ENCODE measurements at places on chromosomes 3 and 15. TPM values are rescaled to one million over a fixed set of nuclear protein-coding genes. Genes with fewer than 3 reads are reported as not detected.
A peak's percentile ranks its signal among the peaks of the same experiment; 100 is the strongest.

DNA sequence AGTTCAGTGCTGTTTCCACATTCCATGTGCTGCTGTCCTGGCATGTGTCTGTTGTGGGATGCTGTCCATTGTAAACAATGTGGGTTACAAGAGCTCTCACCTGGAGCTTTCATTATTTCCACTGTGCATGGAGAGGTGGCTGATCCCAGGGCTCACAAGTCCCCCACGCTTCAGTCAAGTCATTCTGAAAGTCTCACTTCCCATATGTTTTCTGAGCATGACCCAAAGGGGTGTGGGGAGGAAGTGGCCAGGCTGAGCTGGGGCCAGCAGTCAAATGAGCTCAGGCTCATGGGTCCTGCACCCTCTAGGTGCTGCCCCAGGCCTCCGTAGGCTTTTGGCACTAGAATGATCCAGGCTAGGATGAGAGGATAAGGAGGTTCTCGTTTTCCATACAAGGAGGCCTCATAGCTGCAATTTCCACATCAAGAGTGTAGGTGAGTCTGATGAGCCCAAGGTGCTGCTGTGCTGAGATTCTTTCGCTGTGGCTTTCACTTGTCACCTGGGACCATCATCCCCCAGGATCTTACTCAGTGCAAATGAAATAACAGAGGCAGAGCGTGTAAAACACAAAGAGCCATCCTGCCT lies 22.0 kb downstream of the STARD5 start:
- DNase-seq: no peak

GRCh38 chr3:123053107-123053506 lies 13.7 kb upstream of the PDIA5 start:
- no peak for DNase-seq

Gene USP8
- 28.8 TPM for polyA plus RNA-seq

DNA sequence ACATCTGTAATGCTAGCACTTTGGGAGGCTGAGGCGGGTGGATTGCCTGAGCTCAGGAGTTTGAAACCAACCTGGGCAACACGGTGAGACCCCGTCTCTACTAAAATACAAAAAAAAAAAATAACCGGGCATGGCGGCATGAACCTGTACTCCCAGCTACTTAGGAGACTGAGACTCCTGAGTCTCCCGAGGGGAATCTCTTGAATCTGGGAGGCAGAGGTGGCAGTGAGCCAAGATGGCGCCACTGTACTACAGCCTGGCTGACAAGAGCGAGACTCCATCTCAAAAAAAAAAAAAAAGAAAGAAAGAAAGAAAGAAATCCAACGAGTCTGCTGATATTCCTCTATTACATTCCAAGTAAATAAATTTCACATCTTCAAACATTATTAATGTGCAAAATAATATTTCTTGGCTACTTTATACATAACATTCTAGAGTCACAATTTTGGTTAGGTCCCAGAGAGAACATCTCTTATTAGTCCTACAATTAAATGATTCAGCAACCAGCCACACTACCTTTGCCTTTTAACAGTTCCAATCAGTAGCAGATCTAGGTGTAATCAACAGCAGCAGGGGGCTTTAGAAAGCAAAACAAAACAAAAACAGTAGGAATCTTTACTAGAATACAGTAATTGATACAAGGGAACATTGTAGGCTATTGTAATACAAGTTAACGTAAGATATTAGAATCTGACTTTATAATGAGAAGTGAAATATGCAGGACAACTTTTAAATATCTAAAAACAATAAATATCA lies 195.8 kb downstream of the TBC1D5 start:
- no peak for DNase-seq

Gene MYH15
- polyA plus RNA-seq: 0.31 TPM

Gene CCR9
- polyA plus RNA-seq: not detected

- no peak for DNase-seq
Observed at GRCh38 chr3:12922881-12923431, 81.6 kb upstream of the RPL32 start.

- DNase-seq: no peak
Observed at GRCh38 chr15:70766597-70766996, 3.2 kb upstream of the UACA start.

GRCh38 chr15:69316291-69316690 lies 17.6 kb downstream of the PAQR5 start:
- DNase-seq: no peak

GRCh38 chr15:91302588-91303439 lies 202.8 kb downstream of the SV2B start:
- DNase-seq: peak; percentile 78

DNA sequence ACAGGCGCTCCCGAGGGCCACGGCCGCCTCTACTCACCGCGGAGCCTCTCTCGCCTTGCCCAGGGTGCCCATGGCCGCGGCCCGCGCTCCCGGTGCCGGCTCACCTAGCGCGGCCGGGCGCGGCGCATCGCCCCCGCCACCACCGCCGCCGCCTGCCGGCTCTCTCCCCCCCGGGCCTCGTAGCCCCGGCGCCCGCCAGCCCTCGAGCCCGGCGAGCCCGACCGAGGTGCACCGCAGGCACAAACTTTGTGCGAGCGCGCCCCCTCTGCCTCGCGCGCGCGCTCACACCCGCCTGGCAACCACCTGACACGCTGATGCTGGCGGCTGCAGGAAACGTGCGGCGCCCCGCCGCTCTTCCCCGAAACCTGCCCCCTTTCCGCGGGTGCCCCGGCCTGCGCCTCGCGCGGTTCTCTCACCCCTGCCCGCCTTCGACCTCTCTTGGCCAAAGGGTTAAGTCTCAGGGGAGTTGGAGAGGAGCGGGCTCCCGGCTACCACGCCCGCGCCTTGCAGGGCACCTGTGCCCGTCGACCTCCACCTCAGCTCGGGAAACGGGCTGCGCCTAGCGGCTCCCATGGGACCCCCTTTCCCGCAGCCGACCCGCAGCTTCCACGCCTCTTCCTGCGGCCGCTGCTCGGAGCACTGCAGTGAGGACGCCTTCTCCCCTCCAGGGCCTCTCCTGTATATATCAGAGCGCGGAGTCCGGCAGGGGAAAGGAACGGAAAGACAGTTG lies at the start of gene RASGRP1:
RASGRP1 (minus strand) TSS at position 258 of the 730 bp plus-strand sequence; CDS start at position 72, 186 bp downstream.
- peak; percentile 81 for DNase-seq

Gene SPRED1
- polyA plus RNA-seq: 28.6 TPM

DNA sequence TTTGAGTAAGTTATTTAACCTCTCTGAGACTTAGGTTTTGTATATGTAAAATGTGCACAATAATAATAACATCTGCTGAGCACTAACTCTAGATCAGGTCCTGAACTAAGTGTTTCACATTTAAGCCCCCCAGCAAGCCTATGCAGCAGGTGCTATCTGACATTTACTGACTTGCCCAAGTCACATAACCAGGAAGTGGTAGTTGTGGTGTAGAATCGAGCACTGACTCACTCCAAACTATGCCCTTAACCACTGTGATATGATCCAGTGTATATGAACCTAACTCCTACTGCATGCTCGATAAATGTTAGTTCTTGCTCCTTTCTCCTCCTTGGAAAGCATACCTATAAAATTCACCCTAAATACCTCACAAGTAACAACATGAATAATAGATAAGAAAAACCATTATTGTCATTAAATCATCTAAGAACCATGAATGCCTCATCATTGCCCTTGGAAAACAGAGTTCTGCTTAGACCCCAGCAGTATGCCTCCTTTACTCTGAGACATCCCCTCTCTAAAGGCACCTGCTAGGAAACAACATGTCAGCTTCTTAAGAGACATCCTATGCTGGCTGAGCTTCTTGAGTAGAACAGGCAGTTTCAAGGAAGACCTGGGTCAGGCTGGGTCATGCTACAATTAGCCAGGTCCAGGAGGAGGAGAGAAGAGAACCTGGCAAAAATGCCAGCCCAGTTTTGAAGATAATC lies 3.0 kb upstream of the SHC4 start:
- no peak for DNase-seq

GRCh38 chr3:16309558-16309957 lies 44.5 kb downstream of the OXNAD1 start:
- DNase-seq: no peak

- DNase-seq: no peak
Observed at GRCh38 chr3:194056731-194057415, 79.1 kb upstream of the HES1 start.

Gene CYP8B1
- 0.08 TPM for polyA plus RNA-seq

DNA sequence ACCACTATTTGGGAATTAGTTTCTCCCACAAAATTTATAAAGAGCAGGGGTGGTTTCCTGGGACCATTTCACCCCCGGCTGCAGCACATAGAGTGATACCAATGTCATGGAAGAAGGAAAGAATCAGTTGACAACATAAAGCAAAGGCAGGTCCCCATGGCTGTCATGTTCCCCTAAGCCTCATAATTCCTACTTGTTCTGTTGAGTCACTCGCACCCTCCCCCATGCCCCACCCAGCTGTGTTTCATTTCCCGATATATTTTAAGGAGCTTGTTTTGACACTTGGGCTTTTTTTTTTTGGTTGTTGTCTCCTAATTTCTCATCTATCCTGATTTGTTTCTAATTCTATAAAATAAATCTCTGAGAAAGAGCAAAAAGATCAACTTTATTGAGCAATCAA lies 24.9 kb downstream of the ERC2 start:
- DNase-seq: no peak

DNA sequence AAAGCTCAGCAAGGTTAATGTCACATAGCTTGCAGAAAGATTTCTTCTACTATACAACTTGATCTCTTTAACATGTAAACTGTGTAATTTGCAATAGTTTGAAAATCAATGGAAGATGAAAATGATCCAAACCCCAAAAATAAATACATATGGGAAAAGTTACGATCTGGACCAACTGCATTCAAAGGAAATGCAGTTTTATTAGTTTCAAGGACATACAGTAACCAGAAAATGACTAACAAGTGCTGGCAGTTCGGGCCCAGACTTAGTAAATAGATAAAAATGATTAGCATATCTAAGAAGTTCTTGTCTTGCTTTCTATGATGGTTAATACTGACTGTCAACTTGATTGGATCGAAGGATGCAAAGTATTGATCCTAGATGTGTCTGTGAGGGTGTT lies 37.3 kb upstream of the LEKR1 start:
- no peak for DNase-seq

GRCh38 chr15:69951898-69952555 lies 145.7 kb downstream of the TLE3 start:
- no peak for DNase-seq

GRCh38 chr15:70584838-70585706 lies 178.3 kb downstream of the UACA start:
- DNase-seq: no peak

GRCh38 chr3:49725906-49726681 lies 2.3 kb upstream of the GMPPB start:
- DNase-seq: no peak

GRCh38 chr3:184474897-184475296 lies 86.7 kb upstream of the EPHB3 start:
- DNase-seq: no peak

DNA sequence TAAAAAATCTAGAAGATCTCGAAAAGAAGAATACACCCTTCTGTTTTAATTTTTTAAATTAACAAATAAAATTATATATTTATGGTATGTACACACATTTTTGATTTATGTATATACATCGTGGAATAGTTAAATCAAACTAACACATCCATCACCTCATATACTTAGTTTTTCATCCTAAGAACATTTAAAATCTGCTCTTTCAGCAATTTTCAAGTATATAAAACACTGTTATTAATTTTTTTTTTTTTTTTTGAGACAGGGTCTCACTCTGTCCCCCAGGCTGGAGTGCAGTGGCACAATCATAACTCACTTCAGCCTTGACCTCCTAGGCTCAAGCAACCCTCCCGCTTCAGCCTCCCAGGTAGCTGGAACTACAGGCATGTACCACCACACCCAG lies 32.8 kb upstream of the ACAP2 start:
- no peak for DNase-seq

Gene KIF15
- 10.3 TPM for polyA plus RNA-seq

DNA sequence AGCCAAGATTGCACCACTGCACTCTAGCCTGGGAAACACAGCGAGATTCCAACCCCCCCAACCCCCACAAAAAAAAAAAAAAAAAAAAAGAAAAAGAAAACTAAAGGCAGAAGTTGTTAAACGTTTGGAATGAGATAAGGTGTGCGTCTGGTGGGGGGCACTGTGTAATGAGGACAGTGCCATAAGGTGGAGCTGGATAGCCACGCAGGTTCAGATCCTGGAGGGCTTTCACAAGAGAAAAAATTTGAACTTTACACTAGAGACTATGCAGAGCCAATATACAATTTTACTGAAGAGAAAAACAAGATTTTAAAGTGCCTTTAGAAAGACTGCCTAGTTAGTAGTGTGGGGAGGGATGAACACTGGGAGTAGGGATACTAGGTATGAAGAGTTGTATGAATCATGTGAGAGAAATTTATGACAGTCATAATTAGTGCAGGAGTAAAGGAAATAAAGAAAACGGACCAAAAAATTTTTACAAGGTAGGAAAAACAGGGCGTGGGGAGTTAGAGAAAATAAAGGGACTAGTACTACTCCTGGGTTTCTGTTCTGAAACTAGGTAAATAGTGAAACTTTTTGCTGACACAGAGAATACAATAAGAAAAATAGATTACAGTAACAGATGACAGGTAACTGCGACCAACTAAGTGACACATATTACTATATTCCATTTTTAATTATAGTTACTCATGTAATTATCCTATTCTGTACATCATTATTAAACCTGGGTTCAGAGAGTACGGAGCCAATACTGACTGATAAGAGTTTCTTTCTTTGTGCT lies 108.1 kb downstream of the PEAK1 start:
- DNase-seq: no peak

GRCh38 chr15:63998489-63998888 lies 47.8 kb downstream of the DAPK2 start:
- no peak for DNase-seq

DNA sequence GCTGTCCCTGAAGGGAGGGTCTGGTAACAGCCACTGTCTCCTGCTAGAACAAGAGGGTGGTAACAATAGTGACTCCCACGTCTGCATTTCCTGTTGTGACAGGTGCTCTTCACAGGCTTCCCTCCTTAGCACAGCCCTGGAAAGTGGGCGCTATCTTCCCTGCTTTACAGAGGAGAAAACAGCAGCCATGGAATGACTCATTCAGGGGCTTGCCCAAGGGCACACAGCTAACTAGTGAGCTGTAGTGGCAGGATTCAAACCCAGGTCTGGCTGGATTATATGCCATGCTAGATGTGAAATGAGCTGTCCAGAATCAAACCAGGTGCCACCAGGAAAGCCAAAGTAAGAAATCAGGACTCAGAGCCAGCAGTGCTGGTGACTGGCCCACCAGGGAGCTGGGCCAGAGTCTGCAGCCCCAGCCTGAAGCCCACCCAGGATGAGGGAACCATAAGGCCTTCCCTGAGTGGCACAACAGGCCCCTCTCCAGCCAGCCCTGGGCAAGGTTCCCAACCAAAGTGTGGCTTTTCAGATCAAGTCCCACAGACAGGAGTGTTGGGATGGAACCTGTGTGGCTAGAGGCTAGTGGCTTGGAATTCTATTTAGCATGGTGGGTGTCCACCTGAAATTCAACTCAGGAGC lies 102.4 kb downstream of the ETFA start:
- no peak for DNase-seq

Gene CLRN1
- polyA plus RNA-seq: 0.24 TPM

DNA sequence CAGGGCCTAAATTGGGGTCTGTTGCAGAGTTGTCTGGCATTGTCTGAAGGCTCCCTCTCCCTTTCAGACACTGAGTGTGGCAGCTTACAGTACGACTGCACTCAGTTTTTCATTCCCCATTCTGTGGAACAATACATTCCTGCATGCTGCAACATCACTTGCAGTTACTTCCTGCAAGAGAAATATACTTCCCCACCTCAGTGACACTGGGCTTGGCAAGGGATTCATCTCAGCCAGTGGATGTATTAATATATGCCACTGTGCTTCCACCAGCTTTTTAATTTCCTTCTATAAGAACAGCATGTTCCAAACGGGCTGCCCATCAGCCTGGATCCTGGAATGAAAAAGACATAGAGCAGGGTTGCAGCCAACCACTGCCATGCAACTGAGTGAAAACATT lies 23.1 kb downstream of the B3GALNT1 start:
- DNase-seq: no peak
